Fibroblast of skin of scalp (primary cell): ENCODE measurements at places on chromosomes 4 and X.
A peak's percentile ranks its signal among the peaks of the same experiment; 100 is the strongest.

- DNase-seq, result no peak
Observed at GRCh38 chr4:174281182-174281737, 2.2 kb downstream of the FBXO8 start.

GRCh38 chr4:11105715-11106114 lies 323.0 kb downstream of the HS3ST1 start:
- no peak for DNase-seq

GRCh38 chrX:45889471-45889870 lies 655.8 kb downstream of the ZNF674 start:
- no peak for DNase-seq

DNA sequence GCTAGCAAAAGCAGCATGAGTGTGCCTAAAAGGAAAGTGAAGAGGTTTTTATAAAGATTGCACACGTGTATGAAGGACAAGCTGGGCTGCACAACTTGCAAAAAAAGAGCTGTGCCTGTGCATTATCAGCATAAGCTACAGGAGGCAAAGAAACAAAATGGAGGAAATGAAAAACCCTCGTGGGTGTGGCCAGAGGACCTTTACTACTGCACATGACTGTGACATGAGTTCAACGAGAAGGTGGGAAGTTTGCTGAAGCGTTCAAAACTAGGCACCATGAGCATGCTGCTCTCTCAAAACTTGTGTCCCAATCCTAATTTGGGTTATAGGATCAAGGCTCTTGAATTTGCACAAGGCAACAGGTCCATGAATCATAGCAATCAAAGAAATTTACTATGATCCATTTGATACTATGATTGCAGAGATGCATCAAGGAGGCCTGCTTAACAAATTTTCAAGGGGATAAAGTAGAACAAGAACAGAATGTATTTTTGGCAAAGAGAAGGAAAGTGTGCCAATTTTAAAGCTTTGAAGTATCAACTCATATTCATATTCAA lies 38.1 kb upstream of the CXorf38 start:
- DNase-seq, result no peak

GRCh38 chrX:73766431-73766795 lies 203.4 kb downstream of the CHIC1 start:
- DNase-seq, result no peak

DNA sequence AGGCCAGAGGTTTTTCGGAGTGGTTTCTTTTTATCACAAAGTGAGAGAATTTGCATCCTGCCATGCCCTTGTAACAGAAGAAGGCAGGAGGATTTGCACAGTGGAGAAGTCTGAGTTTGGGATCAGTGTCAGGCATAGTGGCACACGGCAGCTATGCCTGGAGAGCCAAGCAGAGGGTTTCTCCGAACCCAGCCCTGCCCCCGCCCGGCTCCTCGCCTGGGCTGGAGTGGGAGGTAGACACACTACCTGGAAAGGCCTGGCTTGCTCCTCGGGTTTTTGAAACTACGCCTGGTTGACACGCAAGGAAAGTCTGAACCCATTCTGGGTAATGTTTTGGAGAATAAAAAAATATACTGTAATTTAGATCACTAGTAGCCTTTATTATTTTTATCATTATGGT lies 1653.6 kb upstream of the TENM3 start:
- no peak for DNase-seq

GRCh38 chr4:41145571-41146078 lies 68.7 kb downstream of the APBB2 start:
- peak; percentile 63 for DNase-seq

DNA sequence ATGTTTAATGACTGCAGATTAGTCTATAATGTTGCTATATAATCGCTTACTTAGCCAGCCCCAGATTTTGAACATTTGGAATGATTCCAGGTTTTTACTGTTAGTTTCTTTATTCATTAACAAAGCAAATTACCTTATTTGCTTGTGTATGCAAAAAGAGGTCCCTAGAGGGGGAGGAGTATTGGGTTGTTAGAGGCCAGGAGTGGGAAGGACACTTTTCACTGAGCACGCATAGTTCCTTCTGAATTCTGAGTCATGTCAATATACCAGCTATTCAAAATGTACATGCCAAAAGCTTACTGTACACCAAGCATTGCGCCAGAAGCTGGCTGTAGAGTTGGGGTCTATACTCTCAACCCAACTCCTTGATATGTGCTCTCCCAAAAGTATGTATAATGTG lies 5.1 kb upstream of the DGAT2L6 start:
- peak; percentile 24 for DNase-seq

DNA sequence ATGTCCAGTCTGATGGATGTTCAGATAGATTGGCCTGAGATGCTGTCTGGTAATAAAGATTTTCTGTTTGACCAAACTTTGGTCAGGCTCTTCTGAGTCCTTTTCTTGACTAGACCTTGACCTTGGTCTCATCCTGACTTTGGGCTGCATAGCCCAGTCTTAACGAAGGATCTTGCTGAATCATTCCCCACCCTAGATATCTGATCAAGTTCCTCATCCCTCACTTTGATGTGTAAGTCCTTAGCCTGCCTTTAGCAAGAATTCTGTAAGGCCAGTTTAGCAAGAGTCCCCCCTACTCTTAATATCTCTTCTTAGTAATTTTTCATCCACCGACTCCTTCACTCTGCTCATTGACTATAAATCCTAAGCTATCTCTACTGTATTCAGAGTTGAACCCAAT lies 244.4 kb upstream of the JADE1 start:
- DNase-seq, result no peak

DNA sequence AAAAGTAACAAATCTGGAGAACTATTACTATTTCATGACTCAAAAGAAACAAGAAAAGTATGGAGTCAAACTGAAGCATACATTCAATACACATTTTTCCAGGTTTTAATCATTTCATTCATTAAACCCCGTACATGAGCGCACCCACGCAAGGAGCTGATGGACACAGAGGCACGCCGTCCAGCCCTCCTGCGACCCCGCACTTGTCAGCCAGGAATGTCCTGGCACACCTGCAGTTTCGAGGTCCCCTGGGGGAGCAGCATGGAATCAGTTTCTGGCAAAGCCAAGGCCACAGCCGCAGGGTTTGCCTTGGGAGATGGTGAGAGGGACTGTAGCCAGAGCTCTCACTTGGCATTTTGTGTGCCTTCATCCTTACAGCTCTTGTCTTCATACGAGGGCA lies 12.8 kb upstream of the SLC2A9 start:
- no peak for DNase-seq

DNA sequence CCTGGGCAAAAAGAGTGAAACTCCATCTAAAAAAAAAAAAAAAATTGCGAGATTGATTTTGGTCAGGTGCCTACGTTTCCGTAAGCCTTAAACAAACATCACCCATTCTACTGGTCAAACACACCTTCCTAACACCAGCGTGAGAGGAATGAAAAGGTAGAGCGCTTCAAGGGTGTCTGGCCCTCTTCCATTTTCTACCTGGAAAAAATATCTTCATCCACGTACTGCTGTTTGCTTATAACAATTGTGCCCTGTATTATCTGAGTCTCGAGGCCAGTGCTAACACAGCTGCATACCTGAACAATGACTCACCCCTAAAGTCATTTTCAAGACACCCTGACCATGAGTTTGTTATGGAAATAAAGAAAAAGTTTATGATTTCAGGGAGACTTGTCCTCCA lies 13.9 kb downstream of the TMSB4X start:
- peak; percentile 60 for DNase-seq

- DNase-seq, result no peak
Observed at GRCh38 chrX:116009861-116010710, 160.5 kb upstream of the AGTR2 start.

DNA sequence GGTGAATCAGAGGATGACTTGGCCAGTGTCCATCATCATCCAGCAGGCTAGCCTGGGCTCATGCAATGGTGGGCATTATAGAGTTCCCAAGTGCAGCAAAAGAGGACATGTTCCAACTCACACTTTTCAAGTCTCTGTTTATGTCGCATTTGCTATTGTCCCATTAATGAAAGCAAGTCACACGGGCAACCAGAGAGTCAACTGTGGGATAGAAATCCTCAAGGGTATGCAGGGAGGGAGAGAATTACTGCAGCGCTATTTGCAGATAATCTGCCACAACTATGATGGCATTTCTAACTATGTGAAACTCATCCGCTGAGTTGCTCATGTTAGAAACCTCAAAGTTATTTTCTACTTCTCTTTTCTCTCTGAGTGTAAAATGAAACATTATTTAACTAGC lies 78.5 kb upstream of the TAB3 start:
- DNase-seq, result no peak

GRCh38 chrX:100658941-100659381 lies 15.0 kb downstream of the SRPX2 start:
- DNase-seq, result peak; percentile 12

DNA sequence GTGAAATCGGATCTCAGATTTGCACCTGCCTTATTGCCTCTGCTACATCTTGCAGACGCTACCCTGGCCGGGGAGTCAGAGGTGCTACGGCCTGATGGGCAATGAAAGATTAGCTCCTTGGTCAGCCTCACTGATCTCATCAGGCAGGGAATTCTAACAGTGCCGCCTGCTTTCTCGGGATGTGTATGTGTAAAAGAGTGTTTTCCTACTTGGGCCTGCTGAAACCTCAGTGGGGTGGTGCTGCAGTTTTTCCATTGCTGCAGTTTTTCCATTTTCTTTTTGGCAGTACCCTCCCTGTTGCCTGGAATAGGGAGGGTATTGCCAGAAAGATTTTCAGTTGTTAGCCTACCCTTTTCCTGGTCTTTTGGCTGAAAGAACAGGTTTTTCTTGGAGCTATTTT lies 117.5 kb downstream of the CDKL5 start:
- DNase-seq, result no peak

- DNase-seq, result no peak
Observed at GRCh38 chr4:113790478-113790877, 28.9 kb upstream of the CAMK2D start.

- no peak for DNase-seq
Observed at GRCh38 chr4:152009031-152009670, 248.3 kb upstream of the GATB start.

DNA sequence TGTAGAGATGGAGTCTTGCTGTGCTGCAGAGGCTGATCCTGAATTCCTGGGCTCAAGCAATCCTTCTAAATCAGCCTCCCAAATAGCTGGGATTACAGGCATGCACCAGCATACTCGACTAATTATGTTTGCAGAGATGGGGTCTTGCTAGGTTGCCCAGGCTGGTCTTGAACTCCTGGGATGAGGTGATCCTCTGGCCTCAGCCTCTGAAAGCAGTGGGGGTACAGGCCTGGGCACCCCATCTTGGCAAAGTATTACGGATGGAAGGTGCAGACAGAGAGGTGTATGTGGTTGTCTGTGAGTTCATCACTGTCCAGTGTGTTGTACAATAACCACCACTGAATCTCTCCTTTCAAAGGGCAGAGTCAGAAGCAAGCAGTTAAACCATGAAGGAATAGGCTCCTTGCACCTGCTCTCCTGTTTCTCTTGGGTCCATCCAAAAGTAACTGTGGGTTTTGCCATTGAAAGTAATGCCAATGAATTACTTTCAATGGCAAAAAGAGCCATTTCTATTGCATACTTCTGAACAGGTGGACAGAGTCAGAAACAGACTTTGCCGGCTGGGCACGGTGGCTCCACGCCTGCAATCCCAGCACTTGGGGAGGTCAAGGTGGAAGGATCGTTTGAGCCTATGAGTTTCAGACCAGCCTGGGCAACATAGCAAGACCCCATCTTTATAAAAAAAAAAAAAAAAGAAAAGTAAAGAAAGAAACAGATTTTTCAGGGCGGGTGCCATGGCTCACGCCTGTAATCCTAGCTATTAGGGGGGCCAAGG lies 7.0 kb upstream of the AKAP17A start:
- no peak for DNase-seq

GRCh38 chr4:121939690-121940089 lies 12.2 kb downstream of the TRPC3 start:
- DNase-seq, result no peak

- DNase-seq, result no peak
Observed at GRCh38 chrX:130426531-130426930, 24.7 kb downstream of the RBMX2 start.

- DNase-seq, result no peak
Observed at GRCh38 chr4:8168832-8169598, 10.4 kb upstream of the ABLIM2 start.

- DNase-seq, result no peak
Observed at GRCh38 chrX:123801901-123802300, 58.0 kb upstream of the XIAP start.

- no peak for DNase-seq
Observed at GRCh38 chr4:102601586-102602227, 100.5 kb downstream of the NFKB1 start.

GRCh38 chr4:131316086-131316485 lies 1833.0 kb upstream of the PCDH10 start:
- no peak for DNase-seq

- DNase-seq, result peak; percentile 6
Observed at GRCh38 chr4:173051716-173052115, 116.9 kb upstream of the GALNT7 start.

DNA sequence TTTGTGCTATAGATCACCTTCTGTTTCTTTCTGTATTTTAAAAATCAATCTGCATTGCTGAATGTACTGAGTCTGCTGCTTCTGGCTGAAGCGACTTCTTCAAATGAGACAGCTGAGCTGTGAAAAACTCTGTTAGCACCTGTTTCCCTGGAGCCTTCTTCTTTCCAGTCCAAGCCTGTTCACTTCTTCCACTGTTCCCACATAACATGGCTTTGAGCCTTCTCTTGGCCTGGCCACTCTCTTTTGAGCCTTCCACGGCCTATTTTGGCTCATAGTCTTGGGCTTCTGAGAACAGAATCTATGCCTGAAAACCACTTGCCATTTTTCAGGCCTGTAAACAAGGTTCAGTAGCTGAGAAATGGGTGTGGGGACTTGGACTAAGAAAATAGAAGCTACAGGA lies 132.9 kb upstream of the IGFBP7 start:
- no peak for DNase-seq

- no peak for DNase-seq
Observed at GRCh38 chr4:123031664-123032063, 109.3 kb upstream of the NUDT6 start.

GRCh38 chrX:153973127-153974002 lies 811 bp downstream of the TMEM187 start:
- no peak for DNase-seq

DNA sequence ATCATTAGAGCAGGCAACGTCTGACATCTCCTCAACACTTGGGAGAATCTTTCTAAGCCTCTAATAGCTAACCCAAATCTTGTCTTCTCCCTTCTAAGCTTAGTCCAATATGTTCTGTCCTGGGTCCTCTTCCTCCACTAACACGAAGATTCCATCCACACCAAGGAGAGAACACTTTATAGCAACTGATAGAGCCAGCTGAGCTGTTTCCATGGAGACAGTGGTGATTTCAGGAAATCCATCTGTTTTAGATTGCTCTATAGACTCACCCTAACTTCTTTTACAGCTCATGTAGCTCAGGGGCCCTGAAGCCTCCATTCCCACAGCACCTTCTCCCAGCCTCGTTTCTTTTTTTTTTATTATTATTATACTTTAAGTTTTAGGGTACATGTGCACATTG lies 37.4 kb downstream of the SCD5 start:
- DNase-seq, result peak; percentile 41

DNA sequence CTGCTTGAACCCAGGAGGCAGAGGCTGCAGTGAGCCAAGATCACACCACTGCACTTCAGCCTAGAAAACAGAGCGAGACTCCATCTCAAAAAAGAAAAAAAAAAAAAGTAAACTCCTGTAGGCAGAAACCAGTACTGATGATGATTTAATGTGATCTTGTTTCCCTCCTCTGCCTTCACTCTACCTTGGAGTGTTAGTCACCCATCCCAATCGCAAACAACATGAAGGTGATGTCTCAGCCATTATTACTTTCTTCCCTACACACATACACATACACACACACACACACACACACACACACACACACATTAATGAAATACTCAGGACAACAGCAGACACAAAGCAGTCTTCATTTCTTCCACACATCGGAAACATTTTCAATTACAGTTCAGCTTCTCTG lies 15.6 kb downstream of the XKRX start:
- DNase-seq, result no peak
